Tibial nerve (tissue), 4 donors: ENCODE measurements at places on chromosomes 1 and 21.
A peak's percentile ranks its signal among the peaks of the same experiment; 100 is the strongest.

DNA sequence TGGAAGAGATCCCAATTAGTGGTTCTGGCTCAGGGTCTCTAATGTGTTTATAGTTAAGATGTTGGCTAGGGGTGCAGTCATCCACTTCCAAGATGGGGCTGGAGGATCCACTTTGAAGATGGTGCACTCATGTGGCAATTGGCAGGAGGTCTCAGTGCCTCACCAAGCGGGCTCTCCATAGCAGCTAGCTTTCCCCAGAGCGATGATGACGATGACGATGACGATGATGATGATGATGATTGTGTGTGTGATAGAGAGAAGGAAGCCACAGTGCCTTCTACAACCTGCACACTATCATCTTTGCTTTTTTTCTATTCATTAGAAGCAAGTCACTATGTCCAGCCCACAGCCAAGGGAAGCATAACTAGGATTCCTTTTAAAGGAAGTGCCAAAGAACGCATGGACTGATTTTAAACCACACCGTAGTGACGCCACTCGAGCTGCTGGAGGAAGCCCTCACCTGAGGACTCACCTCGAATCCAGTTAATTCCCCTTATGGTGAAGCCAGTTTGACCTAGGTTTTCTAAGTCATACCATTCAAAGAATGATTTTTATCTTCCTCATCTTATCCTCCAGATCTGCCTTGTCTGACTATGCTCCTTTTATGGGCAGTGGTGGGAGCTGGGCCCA is 49.4 kb downstream of the SRRM1 start:
- DNase-seq = no peak
- H3K27me3 ChIP-seq = no peaks in the 10 kb centered on the region
- no peak overlapping the region for H3K4me3 ChIP-seq
- peaks cover 34% of the 10 kb centered on the region for H3K4me1 ChIP-seq
- H3K27ac ChIP-seq = no peak overlapping the region
- H3K36me3 ChIP-seq = no peaks in the 10 kb centered on the region

- H3K4me3 ChIP-seq = peak overlapping the region; percentile 72
- H3K27me3 ChIP-seq = no peaks in the 10 kb centered on the region
- peaks cover 50% of the 10 kb centered on the region for H3K4me1 ChIP-seq
- peak overlapping the region; percentile 83 for H3K27ac ChIP-seq
Observed at GRCh38 chr1:100265562-100265930, 470 bp upstream of the RTCA start.

GRCh38 chr21:38208118-38208517 is 48.7 kb upstream of the KCNJ15 start:
- H3K36me3 ChIP-seq = no peaks in the 10 kb centered on the region
- no peaks in the 10 kb centered on the region for H3K4me1 ChIP-seq
- no peaks in the 10 kb centered on the region for H3K27me3 ChIP-seq

- no peaks in the 10 kb centered on the region for H3K27me3 ChIP-seq
- H3K36me3 ChIP-seq = no peaks in the 10 kb centered on the region
- peak overlapping the region; percentile 74 for H3K4me3 ChIP-seq
- peak overlapping the region; percentile 95 for H3K27ac ChIP-seq
Observed at GRCh38 chr1:169892927-169893644, 610 bp downstream of the SCYL3 start.
